ENCODE measurements at places on chromosomes 5 and 9.

DNA sequence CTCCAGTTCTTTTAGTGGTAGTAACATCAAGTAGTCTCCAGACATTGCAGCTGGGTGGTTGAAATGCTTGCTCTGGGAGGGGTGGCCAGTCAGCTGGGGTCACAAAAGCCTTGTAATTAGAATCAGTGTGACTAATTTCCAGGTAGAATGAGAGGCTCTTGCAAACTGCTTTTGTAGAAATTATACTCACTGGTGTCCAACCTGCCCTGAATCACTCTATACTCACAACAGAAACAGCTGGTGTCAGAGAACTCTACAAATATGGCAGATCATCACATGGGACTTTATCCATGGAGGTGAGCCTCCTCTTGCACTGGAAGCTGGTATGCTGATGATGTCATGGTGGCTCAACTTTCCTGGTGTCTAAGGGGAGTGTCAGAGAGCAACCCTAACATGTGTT is 71.3 kb downstream of the SH3TC2 start:
- no peak overlapping the region for H3K4me3 ChIP-seq
- no peak overlapping the region for H3K27ac ChIP-seq

GRCh38 chr5:89396278-89396954 is 513.4 kb upstream of the MEF2C start:
- DNase-seq = no peak
- no peak overlapping the region for H3K4me3 ChIP-seq
- no peaks in the 10 kb centered on the region for H3K27me3 ChIP-seq
- no peaks in the 10 kb centered on the region for H3K4me1 ChIP-seq

GRCh38 chr5:170262061-170263045 is 29.6 kb downstream of the C5orf58 start:
- H3K4me1 ChIP-seq = no peaks in the 10 kb centered on the region
- no peak overlapping the region for H3K27ac ChIP-seq
- H3K4me3 ChIP-seq = no peak overlapping the region

DNA sequence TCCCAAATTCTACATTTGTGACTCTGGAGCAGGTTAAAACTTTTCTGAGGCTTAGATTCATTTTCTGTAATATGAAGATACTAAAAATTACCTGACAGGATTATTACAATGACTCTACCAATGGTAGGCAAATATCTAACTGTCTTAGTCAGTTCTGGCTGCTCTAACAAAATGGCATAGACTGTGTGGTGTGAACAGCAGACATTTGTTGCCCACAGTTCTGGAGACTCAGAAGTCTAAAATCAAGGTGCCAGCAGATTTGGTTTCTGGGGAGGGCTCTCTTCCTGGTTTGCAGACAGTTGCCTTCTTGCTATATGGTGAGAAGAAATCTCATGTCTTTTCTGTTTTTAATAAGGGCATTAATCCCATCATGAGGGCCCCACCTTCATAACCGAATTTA is 245.1 kb downstream of the MAST4 start:
- H3K27me3 ChIP-seq = no peaks in the 10 kb centered on the region
- H3K27ac ChIP-seq = no peak overlapping the region
- H3K36me3 ChIP-seq = no peaks in the 10 kb centered on the region
- no peak overlapping the region for H3K4me3 ChIP-seq
- peaks cover 10% of the 10 kb centered on the region for H3K4me1 ChIP-seq
- DNase-seq = no peak

DNA sequence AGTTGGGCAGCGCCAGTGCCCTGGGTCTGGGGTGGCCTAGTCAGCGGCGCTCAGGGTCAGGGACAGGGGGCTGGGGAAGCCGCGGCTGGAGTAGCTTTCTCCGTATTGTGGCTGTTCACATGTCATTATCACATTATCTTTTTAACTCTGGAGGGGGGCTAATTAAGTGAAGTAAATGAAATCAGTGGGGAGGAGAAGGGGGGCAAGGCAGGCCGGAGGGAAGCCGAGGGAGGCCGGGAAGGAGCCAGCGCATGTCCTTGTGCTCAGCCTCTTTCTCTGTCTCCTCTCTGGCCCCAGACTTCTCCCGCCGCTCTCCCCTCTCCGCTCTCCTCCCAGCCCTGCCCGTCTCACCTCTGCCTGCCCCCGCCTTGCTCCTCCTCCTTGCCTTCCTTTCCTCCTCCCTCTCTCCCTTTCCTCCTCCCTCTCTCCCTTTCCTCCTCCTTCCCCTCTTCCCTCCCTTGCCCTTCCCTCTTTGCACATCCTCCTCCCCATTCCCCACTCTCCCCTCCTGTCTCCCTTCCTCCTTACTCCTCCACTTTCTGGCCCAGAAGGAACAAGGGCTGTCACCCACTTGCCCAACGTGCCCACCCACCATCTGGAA is 38.7 kb downstream of the ASS1 start:
- no peaks in the 10 kb centered on the region for H3K4me1 ChIP-seq
- no peak overlapping the region for H3K4me3 ChIP-seq
- H3K27me3 ChIP-seq = no peaks in the 10 kb centered on the region

GRCh38 chr5:115418788-115419187 is 122.3 kb upstream of the CCDC112 start:
- H3K4me1 ChIP-seq = peaks cover 9% of the 10 kb centered on the region
- H3K27me3 ChIP-seq = no peaks in the 10 kb centered on the region
- H3K4me3 ChIP-seq = no peak overlapping the region
- H3K36me3 ChIP-seq = no peaks in the 10 kb centered on the region

- no peaks in the 10 kb centered on the region for H3K4me1 ChIP-seq
- no peak for DNase-seq
- no peak overlapping the region for H3K4me3 ChIP-seq
- H3K27ac ChIP-seq = no peak overlapping the region
Observed at GRCh38 chr9:92504881-92505280, 22.6 kb upstream of the ASPN start.

DNA sequence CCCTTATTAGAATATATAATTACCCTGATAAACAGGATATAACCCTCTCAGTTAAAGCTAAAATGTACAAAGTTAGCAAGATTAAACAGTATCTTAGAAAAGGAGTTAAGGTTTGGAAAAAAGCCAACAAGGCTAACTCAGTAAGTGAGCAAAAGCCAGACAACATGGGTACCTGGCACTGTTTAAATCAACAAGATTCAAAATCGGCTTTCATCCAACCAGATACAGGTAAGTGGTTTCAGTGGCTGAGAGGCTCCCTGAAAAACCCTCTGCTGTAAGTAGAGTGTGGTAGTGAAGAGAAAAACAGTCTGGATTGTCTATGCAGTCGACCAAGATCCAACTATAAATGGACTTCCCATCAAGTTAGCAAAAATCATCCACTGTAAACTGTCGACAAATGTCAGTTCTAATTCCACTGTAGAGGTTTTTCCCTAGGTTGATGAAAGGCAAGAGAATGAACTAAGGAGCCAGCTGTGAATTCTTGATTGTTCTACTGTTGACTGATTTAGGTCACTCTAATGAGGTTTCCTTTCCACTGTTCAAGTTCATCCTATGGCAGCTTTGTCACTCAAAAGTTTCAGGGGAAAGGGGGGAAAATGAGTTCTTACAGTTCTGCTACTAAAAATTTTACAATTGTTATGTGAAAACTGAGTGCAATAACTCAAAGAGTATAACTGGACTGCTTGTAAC is 27.3 kb downstream of the ETF1 start:
- H3K4me1 ChIP-seq = peaks cover 26% of the 10 kb centered on the region
- H3K36me3 ChIP-seq = peaks cover 21% of the 10 kb centered on the region
- H3K27me3 ChIP-seq = no peaks in the 10 kb centered on the region
- H3K27ac ChIP-seq = no peak overlapping the region

- H3K36me3 ChIP-seq = no peaks in the 10 kb centered on the region
- H3K4me3 ChIP-seq = no peak overlapping the region
- no peaks in the 10 kb centered on the region for H3K4me1 ChIP-seq
- H3K27ac ChIP-seq = no peak overlapping the region
- H3K27me3 ChIP-seq = no peaks in the 10 kb centered on the region
Observed at GRCh38 chr5:133713751-133714150, 101.4 kb upstream of the FSTL4 start.

DNA sequence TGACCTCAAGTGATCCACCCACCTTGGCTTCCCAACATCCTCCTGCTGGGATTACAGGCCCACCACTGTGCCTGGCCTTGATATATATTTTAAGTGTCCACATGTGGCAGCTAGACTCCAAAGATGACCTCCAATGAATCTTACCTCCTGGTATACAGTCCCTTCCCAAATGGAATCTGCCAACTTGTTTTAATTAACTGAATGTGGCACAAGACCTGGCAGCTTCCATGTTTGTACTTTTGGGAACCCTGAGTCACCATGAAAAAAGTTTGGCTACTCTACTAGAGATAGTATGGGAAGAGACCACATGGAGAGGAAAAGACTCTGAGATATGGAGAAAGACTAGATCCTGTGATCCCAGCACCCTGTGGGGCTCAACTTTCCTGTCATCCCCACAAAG is 42.5 kb downstream of the CCL28 start:
- peaks cover 19% of the 10 kb centered on the region for H3K4me1 ChIP-seq
- DNase-seq = no peak
- H3K4me3 ChIP-seq = no peak overlapping the region
- H3K27me3 ChIP-seq = no peaks in the 10 kb centered on the region

DNA sequence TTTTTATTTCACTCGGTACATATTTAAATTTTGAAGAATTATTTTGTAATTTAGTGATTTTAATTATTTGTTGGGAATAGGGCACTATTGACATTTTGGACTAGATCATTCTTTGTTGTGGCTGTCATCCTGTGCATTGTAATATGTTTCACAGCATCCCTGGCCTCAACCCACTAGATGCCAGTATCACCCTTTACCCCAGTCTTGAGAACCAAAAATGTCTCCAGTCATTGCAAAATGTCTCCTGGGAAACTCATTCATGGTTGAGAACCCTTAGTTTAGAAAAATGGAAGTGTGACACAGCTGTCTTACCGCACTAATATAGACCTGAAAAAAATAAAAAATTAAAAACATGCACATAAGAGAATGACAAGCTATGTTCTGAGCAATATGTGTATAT is 88.4 kb upstream of the CCDC152 start:
- no peaks in the 10 kb centered on the region for H3K27me3 ChIP-seq
- no peaks in the 10 kb centered on the region for H3K36me3 ChIP-seq
- no peaks in the 10 kb centered on the region for H3K4me1 ChIP-seq
- H3K27ac ChIP-seq = no peak overlapping the region
- no peak overlapping the region for H3K4me3 ChIP-seq

GRCh38 chr5:61796773-61797172 is 464.7 kb downstream of the ZSWIM6 start:
- H3K36me3 ChIP-seq = no peaks in the 10 kb centered on the region
- H3K27ac ChIP-seq = no peak overlapping the region
- H3K4me3 ChIP-seq = no peak overlapping the region
- no peaks in the 10 kb centered on the region for H3K27me3 ChIP-seq
- DNase-seq = no peak

GRCh38 chr5:125210242-125210947 is 464.0 kb upstream of the ZNF608 start:
- no peak overlapping the region for H3K27ac ChIP-seq
- no peak overlapping the region for H3K4me3 ChIP-seq
- no peaks in the 10 kb centered on the region for H3K27me3 ChIP-seq
- DNase-seq = no peak
- H3K36me3 ChIP-seq = no peaks in the 10 kb centered on the region

DNA sequence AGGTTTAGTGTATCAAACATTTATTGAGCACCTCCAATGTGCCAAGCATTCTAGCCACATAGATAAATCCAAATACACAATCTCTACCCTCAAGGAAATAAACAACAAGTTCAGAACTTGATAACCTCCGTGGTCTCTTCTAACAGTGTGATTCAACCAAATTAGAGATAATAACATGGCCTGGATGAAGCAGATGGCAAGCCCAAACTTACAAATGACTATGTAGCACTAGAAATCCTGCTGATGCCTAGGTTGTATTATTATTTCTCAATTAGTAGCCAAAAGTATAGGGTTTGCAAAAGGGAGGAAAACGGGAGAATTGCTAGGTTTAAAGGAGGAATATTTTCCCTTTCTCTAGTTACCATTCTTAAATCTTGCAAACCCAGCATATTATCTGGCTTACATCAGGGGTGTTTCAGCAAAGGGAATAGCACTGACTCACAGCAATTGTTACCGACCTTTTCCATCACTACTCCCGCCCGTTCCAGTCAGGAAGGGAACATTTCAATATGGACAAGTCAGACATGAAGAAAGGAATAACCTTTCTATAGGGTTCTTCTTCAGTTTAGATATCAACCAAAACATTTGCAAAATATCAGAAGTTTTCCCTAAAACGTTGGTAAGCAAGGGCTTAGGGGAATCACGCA is 2.3 kb downstream of the DPYSL3 start:
- no peak overlapping the region for H3K4me3 ChIP-seq
- H3K27me3 ChIP-seq = peaks cover 23% of the 10 kb centered on the region
- no peak overlapping the region for H3K27ac ChIP-seq
- no peak for DNase-seq
- H3K4me1 ChIP-seq = no peaks in the 10 kb centered on the region

- H3K27me3 ChIP-seq = no peaks in the 10 kb centered on the region
- DNase-seq = no peak
- H3K36me3 ChIP-seq = no peaks in the 10 kb centered on the region
- no peak overlapping the region for H3K4me3 ChIP-seq
- H3K4me1 ChIP-seq = no peaks in the 10 kb centered on the region
Observed at GRCh38 chr5:89353837-89354551, 471.0 kb upstream of the MEF2C start.

DNA sequence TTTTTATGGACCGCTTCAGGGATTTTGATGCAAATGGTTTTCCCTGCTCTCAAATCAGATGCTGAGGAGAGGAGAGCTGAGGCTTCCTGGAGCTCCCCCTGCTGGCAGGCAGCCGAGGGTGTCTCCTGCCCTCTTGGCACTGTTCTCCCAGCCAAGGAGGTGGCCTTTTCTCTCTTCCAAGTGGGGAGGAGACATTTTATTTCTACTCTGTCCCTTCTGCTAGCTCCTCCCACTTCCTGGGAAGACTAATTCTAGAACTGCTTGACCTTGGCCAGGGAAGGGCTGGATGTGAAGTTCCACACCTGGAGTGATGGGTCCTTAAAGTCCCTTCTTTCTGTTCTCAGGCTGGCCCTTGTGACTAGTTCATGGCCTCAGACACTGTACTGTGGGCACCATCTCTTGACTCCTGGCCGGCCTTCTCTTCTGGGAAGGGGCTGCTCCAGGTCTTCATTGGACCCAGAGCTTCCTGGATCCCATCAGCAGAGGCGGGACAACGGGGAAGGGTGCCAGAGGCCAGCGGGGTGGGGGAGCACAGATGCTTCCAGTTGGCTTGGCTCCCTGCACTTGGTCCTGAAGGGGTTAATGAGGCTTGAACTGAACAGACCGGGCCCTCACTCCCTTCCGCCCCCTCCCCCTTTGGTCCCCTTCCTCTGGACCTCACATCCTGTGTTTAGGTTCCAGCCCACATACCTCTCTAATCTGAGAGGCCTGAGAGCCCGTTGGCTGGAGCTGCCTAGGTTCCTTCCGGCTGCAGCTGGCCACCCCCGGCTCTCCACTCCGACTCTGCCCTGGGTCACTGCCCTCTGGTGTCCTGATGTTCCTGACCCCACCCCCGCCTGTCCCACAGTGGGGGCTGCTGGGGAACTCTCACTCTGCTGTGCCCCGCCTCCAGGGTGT is 32.1 kb downstream of the PTPA start:
- peak; percentile 53 for DNase-seq
- H3K4me1 ChIP-seq = peaks cover 64% of the 10 kb centered on the region
- H3K4me3 ChIP-seq = no peak overlapping the region

Data from HepG2 (cell line).